ENCODE measurements at places on chromosomes 13 and 19.

GRCh38 chr13:99733346-99733745, 232.1 kb downstream of the TM9SF2 start:
- no peak for DNase-seq

DNA sequence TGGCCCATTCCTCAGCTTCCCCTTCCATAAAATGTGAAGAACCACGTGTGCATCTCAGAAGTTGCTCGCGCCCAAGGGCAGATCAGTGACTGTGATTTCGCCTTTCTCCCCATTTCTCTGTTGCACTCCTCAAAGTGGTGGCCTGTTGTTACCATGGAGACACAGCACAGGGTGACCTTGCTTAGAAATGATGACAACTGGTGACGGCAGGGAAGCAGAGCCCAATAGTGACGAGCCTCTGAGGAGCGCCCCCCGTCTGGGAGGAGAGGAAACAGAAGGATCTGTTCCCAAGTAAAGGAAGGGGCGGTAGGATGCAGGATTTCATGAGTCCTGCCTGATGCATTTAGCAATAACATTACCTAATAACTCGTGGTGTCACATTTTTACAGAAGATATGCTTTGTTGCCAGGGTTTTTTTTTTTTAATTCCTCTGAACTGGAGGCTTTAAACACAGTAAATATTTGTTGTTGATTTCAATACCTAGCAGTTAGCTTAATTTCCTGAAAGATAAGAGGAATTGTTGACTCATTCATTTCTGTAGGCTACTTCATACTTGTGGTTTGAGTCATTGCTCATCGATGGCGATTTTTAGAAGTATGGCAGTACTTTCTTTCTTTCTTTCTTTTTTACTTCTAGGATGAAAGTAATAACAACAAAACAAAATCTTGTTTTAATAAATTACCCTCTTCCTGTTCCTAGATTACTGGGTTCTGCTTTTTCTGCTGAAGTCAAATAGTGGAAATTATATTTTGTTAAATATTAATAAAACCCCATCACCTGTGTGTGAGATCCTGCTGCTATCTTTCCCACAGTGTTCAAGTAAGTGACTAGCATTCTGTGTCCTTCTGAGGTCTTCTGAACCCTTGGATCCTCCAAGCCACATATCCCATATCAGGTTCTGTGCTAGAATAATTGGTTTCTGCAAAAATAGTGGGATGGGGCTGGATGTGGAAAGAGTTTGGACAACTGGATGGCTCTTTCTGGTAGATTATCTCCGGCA, 36.0 kb downstream of the MBNL2 start:
- DNase-seq, result no peak

DNA sequence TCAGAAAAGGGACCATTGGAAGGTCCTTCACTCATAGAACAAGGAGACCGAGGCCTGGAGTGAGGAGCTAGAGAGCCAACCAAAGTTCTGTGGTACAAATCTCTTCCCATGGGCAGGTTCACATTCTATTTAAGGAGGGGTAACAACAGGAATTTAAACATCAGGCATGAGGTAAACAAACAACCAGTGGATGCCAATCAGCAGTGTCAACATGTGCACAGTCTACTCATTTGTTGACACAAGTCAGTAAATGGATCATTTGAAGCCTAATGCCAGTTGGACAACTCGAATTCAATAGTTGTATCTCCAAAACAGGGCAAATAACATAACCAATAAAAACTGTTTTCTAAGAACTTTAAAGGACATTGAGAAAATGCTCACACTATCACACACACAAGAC, 6.3 kb upstream of the DOCK9 start:
- DNase-seq, result no peak

- DNase-seq, result no peak
These were observed 2.9 kb upstream of the MBNL2 start for GRCh38 chr13:97219226-97219625.

DNA sequence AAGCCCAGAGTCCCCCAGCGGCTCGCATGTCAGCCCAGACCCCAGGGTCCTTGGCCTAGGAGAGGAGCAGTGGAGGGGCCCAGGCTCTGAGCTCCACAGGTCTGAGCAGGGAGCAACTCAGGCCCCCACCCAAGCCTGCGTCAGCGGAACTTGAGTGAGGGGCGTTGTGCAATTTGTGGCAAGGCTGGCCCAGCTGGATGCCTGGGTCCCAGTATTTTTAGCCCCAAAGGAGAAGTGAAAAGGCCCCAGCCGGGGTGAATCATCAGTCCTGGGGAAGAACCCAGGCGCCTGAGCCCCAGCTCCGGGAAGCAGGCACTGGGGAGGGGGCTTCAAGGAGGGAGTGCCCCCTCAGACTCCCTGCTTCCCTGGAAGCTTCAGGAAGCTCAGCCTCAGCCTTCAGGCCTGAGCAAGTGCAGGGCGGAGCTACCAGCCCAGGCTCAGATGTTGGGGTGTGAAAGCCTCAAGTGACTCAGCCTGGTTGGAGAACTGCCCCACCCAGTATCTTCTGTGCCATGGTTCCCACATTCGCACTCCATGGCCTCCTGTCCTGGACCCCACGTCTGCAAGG, 7.2 kb downstream of the MED29 start:
- DNase-seq, result no peak

- DNase-seq, result no peak
These were observed 82.6 kb downstream of the TBC1D4 start for GRCh38 chr13:75399168-75399878.

GRCh38 chr19:2170987-2171348, 7.2 kb downstream of the DOT1L start:
- DNase-seq, result no peak

GRCh38 chr13:26412936-26413716, 144.4 kb upstream of the WASF3 start:
- DNase-seq, result no peak

DNA sequence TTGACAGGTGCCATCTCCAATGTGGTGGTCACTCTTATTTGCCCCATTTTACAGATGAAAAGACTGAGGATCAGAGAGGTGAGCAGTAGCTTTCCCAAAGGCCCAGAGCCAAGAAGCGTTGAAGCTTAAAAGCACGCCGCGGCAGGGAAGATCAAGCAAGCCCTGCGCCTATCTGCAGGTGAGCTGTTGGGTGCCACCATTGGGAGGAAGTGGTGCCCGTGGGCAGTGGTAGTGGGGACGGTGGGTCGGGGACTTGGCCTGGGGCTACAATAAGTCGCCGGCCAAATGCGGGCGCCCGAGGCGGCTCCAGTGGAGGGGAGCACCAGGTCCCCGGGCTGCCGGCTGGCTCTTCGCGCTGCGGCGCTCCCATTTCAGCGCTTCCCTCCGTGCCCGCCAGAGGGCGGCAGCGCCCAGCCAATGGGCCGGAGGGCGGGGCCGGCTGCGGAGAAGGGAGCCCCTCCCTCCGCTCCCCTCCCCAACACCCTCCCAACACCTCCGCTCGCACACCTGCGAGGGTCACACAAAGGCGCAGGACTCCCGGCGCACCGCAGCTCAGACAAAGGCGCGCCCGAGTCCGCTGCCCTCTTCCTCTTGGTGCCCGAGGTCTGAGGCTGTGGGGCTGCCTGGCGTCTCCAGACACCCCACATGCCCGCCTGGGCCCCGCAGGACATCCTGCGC, 744 bp upstream of the POU2F2 start:
- peak; percentile 50 for DNase-seq

- peak; percentile 22 for DNase-seq
These were observed 8.1 kb downstream of the NKPD1 start for GRCh38 chr19:45152504-45153338.

DNA sequence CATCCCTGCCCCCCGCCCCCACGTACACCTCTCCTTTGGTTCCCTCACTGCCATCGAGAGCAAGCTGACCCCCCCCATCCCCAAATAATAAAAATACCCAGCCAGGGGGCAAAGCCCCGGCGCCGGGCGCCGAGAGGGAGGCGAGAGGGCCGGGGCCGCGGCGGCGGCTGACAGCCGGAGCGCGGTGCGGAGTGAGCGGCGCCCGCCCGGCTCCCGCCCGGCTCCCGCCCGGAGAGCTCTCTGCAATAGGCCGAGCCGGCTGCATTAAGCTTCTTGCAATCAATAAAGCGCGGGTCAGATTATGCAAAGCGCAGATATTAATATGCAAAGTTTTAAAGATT, 40.9 kb downstream of the DEDD2 start:
- DNase-seq, result no peak

DNA sequence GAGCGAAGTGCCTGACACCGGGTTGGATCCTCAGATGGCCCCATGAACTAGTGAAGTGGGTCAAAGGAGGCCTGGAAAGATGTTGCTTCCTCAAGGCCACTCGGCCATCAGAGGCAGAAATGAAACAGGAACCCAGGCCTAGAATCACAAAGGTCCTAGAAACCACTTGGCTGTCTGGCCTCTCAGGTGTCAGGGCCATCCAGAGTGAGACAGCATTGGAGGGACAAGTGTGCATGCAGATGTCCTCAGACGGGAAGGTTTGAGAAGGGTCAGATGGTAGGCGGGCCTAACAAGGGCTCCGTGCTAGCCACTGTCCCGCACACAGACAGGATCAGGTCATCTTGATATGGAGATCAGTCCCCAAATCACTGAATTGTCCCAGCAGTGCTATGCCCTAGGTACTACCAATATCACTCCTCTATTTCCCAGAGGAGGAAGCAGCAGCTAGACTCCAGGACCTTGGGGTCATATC, 14.3 kb downstream of the CCDC97 start:
- no peak for DNase-seq

- no peak for DNase-seq
These were observed 21.0 kb upstream of the LRCH1 start for GRCh38 chr13:46531953-46532352.

DNA sequence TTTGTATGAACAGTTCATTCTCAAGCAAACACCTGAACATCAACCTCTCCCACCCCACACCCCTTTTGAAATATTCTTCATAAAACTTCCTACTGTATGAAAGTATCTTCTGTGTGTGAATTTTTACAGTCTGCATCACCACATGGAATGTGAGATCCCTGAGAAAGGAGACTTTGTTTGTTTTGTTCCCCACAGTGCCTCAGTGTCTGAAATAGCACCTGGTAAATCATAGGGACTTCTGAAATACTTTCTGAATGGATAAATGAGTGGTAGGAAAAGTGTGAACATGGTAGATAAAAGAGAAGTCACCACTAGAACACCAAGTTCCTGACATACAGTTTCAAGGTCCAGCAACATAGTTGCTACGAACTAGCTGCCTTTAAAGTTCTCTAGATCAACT, 1071.2 kb downstream of the EFNB2 start:
- no peak for DNase-seq

- no peak for DNase-seq
These were observed 322.3 kb downstream of the DLEU7 start for GRCh38 chr13:50521006-50521830.

DNA sequence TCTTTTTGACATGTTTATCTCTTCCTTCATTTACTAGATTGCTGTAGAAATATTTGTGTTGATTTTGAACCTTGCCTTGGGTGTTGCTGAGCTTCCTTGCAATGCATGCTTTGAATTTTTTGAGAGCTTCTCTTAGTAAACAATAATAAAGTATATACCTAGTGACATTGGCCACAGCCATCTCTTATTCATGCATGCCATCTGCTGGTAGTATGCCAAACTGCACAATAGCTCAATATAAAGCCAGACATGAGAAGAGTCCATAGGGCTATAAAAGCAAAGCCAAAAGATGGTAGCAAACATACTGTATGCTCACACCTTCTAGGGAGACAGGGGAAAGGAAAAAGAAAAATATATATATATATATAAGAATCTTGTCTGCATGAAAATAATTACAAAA, 18.9 kb upstream of the ZSCAN5A start:
- peak; percentile 6 for DNase-seq

- DNase-seq, result no peak
These were observed 1.3 kb downstream of the RAB3D start for GRCh38 chr19:11338121-11338520.

DNA sequence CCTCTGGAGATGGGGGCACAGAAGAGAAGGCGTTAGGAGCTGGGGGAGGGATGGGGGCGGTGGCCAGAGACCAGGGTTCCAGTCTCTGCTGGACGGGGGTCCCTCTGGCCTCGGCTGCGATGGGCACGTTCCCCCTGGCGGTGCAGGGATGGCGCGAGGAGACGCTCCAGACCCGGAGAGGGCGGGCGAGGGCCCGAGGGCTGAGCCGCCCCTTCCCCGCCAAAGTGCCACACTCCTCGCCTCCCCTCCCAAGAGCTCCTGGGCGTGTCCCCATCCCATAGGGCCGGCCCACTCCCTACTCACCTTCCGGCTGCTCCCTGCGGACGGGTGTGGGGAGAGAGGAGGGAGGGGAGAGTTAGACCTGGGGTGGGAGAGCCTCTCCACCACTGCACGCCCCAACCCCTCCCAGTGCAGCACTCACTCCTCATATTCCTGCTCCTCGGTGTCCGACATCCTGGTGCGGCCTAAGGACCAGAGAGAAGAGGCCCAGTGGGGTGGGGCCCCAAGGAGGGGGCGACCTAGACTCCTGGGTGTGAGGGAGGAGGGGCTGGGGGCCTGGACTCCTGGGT, 2.2 kb downstream of the TNNT1 start:
- DNase-seq, result no peak

GRCh38 chr19:4636151-4636717, 3.1 kb upstream of the TNFAIP8L1 start:
- DNase-seq, result peak; percentile 29

DNA sequence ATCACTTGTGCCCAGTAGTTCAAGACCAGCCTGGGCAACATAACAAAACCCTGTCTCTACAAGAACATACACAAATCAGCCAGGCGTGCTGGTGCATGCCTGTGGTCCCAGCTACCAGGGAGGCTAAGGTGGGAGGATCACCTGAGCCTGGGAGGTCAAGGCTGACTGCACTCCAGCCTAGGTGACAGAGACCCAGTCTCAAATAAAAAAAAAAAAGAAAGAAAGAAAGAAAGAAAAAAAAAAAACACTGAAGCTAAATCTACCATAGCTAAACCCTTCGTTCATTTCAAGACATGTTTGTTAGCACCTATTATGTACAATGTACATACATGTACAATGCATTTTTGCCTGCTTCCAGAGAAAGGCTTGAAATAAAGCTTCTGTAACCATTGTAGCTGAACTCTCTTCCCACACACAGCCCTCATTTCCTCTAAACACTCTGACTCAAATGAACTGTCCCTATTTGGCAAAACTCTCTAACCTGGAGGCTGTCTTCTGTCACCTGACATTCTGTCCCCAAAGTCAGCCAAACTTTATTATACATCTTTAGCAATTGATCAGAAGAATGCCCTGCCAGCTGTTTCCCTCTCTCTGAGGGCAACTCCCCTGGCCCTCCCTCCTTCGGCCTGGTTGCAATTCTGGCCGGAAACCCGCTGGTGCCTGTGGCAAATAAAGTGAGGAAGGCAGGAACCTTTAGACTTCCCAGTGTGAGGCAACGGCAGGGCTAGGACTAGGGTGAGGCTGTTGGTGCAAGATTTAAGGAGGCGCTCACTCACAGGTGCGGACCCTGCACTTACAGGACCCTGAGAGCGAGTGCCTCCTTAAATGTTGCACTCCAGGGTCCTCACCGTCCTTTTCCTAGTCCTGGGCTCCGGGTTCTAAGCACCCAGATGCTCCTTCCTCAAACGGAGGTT, 1.8 kb downstream of the ETHE1 start:
- no peak for DNase-seq

GRCh38 chr19:35337984-35338296, 9.0 kb downstream of the CD22 start:
- no peak for DNase-seq

DNA sequence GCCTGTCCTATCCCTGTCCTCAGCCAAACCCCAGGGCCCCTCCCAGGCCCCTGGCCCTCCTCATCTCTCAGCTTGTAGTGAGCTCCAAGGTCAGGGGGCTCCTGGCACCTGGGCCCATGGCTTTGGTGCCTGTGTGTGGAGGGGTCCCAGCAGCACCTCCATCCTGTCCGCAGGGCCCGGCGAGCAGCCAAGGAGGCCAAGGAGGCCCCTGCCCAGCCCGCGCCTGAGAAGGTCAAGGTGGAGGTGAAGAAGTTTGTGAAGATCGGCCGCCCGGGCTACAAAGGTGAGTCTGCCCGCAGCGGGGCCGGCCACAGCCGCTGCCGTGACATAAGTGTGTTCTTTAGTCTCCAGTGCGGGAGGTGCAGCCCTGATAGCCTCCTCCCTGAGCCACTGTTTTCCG, 3.9 kb upstream of the AMH start:
- DNase-seq, result no peak

All from stimulated activated CD4-positive, alpha-beta T cell treated with anti-CD3 and anti-CD28 coated beads, TNF-alpha, amount 100 ng/mL, for 1 hour (primary cell).